ENCODE measurements at places on chromosomes 2 and 18.

DNA sequence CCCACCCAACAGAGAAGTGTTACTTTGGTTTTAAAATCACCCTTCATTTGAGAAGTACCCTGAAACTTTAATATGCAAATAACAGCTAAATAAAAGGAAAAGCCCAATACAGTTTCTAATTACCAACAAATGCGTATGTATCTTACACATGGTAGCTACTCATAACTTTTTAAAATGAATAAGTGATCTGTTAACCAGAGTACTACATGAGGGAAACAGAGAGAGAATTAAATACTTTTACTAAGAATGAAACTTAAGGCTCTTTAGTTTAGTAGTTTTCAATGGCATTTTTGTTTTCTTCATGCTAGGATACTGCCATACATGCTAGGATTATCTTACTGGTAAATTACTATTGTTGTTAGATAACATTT is 39.1 kb upstream of the NABP1 start:
- no peak for DNase-seq

- no peak for DNase-seq
These were observed 725 bp downstream of the SLC66A2 start for GRCh38 chr18:79950515-79951341.

- no peak for DNase-seq
These were observed 1573.5 kb upstream of the ACVR2A start for GRCh38 chr2:146271131-146271831.

DNA sequence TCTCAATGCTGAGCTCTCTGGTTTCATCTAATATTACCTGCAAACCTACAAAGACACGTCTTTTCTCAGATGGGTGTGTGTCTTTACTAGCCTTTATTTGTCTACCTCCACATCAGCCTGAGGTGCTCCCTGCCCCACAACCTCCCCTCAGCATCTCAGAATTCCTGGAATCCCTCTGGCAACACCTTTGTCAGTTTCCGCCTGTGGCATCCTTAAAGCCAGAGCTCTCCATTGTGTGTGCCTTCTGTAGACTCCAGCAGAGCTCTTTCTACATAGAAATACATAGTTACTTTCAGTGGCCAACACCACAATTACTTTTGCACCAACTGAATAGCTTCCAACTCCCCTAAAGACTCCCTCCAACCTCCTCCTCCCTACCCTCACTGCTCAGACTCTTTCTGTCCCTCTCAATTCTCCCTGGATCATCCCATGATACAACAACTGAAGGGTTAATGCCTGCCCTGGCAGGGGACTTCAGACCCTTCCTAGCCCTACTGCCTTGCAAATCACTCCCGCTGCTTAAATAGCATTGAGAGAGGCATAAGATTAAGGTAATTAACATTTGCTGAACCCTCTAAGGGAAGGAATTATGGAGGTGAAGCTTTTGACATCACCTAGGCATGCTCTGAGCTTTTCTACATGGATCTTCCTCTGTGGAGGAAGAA is 39.6 kb upstream of the RMDN2 start:
- DNase-seq: no peak

DNA sequence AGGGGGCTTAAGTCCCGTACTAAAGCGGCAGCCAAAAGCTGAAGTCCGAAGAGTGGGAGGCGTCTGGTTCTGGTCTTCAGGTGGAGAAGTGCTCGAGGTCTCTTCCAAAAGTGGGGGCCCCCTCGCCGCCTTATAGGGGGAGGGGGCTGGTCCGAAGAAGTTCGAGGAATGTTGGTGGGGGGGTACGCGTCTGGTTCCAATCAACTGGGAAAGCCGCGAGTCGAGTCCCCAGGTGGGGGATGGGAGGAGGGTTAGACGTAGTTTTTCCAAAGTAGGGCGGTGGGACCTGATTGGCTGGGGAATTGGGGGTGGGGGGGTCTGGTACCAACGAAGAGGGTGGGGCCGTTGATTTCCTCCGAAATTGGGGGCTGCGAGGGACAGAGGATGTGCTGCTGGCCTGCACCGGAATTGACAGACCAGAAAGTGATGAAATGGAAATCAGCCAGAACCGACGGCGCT is 594 bp downstream of the ITM2C start:
- no peak for DNase-seq

GRCh38 chr2:13806539-13806938 is 826.0 kb upstream of the LRATD1 start:
- DNase-seq: no peak

- DNase-seq: no peak
These were observed 644.4 kb downstream of the PLCL1 start for GRCh38 chr2:198448789-198449188.

DNA sequence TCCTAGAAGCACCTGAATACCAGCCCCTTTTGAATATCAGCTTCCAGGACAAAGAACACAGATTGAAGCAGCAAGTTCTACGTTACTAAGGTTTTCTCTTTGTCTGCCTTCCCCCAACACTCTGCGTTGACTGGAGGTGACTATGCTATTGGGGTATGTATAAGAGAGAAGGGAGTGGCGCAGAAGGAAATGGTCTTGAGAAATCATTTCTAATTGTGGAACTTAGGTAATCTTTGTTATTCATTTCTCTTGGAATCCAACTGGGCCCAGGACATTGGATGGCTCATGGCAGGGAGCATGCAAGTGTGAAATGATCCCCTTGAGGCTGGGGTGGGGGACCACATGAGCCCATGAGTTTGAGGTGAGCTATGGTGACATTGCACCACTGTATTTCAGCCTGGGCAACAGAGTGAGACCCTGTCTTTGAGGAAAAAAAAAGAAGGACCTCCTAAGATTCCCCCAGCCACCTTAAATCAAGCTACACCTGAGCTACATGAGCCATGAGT is 29.7 kb downstream of the XDH start:
- DNase-seq: no peak

- no peak for DNase-seq
These were observed 143.0 kb downstream of the ACOXL start for GRCh38 chr2:110875384-110875725.

DNA sequence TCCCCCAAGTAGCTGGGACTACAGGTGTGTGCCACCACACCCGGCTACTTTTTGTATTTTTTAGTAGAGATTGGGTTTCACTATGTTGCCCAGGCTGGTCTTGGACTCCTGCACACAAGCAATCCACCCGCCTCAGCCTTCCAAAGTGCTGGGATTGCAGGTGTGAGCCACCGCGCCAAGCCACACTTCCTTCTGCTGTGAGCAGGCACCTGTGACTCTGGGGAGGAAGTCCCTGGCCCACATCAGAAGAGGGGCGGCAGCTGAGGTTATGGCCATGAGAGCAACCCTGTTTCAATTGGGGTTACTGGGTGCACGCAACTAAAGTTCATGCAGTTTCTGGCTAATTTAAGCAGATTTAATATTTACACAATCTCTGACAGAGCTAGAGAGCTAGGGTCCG is 91.0 kb downstream of the PLB1 start:
- no peak for DNase-seq

DNA sequence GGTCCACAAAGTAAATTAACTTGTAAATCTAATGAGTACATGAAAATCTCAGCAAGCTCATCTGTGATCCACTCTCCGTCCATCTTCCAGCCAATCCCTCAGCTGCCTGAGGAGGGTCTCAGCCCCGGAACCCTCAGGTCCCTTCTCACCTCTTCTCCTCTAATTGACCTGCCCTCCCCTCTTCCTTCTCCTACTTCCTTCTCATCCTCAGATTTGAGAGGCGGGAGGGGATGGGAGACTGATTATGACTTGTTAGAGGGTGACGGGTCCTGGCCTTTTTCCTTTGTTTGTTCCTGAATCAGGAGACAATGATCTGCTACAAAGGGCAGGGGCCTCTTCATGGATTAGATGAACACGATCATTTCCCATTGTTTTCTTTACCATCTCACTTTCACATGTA is 80.1 kb downstream of the CYBRD1 start:
- DNase-seq: no peak

- no peak for DNase-seq
These were observed 1.5 kb downstream of the CNRIP1 start for GRCh38 chr2:68317971-68318913.

- DNase-seq: no peak
These were observed 94.3 kb downstream of the NFATC1 start for GRCh38 chr18:79489899-79490625.

DNA sequence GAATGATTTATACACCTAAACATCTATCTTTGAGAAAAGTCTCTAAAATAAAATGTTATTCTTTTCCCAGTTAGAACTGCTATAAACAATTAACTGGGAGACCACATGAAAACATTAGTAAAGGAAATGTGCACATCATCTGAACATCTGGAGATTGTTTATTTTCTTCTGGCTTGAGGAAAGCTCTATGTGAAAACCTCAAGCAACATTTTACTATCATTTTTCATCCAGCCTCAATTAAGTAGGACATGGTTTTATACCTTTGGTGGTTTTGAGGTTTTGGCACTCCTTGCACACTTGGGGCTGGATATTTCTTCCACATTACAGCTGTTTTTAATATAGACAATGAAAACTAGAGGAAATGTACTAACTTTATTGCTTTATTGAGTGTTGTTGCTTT is 609.5 kb upstream of the SLC8A1 start:
- no peak for DNase-seq

- no peak for DNase-seq
These were observed 3.5 kb downstream of the GPR75 start for GRCh38 chr2:53856272-53856671.

- DNase-seq: no peak
These were observed 97.7 kb upstream of the TFCP2L1 start for GRCh38 chr2:121382744-121383143.

DNA sequence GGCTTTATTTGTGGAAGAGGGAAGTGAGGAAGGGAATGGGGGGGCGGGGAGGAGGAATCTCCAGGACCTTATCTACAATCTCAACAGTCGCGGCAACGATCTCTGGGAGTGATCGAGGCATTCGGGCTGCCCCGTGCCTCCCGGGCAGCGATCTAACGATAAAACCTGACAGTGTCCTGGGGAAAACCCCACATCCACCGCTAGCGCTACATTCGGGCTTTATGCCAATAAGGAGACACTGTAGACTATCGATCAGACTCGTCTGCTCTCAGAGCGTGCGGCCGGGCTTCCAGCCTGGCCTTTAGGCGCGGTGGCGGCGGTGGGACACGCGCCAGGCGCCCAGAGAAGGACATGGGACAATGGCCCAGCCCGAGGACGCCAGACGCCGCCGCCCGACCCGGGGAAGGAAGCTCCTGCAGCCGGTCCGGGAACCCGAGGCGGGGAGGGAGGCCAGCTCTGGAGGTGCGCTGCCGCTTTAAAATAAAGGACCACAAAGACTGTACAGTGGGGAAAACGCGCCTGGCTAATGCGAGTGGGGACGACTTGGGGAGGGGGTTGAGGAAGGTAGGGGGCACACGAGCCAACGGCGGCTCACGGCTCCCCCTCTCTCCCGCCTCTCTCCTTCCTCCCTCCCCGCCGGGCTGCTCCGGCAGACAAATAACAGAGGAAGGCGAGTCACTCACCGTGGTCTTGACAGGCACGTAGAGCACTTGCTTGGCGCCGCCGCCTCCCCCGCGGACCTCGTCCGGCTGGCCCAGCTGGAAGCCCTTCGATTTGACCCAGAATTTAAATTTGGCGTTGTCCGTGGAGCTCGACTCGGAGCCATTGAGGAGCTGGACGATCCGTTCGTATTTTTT is 2.2 kb downstream of the NOL4 start:
- no peak for DNase-seq

DNA sequence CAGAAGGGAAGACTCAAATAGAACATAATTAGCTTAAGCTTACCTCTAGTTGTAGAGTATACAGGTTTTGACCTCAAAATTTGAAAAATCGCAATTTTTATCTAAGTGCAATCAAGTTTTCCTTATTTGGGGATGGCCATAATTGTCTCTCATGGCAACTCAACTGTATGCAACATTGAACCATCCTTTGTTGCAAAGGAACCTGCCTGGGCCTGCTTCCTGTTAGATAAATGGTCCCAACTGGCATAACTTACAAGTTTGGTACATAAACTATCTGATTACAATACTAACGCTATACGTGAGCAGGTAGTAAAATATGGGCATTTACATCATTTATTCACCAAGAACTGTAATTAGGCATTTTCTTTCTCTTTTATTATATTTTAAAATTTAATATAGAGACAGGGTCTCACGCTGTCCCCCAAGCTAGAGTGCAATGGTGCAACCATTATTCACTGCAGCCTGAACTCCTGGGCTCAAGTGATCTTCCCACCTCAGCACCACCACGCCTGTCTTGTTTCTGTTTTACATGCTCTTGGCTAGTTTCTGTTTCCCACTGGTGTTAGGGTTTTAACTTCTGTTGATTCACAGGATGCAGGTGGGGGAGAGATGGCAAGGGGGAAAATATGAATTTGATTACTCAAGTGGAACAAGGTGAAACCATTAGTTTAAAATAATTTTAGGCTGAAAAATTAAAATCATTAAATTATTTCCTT is 55.3 kb upstream of the B3GNT2 start:
- DNase-seq: no peak

DNA sequence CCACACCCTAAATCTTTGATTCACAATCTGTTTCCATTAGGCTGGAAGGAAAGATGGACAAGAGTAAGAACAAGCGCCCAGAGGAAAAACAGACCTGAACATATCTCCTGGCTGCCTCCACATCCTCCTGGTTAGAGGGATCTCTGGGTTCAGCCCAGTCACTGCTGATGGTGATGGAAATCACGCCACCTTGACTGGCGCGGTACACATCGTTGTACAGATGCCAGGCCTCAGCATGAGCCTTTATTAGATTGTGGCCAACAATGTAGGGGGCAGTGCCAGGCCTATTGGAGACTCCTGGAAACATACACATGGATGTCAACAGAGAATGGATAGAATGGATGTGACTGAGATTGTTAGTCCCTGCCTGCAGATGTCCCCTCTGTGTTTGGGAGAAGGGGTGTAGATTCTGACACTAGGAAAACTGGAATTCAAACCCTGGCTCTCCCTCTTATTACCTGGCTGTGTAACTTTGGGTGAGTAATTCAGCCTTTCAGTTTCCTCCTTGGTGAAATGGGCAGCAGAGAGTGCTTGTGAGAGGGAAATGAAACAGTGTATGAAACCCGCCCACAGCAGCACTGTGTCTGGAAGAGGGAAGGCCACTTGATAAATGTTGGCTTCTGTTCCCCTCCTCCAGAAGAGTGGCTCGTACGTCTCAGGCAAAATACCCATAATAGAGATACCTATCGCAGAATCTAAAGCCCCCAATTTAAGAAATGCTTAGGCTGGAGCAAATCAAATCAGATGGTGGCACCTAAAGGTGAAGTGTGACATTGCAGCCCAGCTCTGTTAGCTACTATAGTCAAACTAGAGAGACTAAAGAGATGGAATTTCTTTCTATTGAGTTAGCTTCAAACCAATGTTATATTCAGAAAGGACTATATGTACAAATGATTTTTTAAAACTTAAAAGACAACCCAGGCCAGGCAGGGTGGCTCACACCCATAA is 36.2 kb downstream of the LCT start:
- DNase-seq: no peak

All from SIG-M5 (cell line).